Hindlimb muscle (tissue), 1 donor: ENCODE measurements at places on chromosomes 1 and 21. TPM values are rescaled to one million over a fixed set of nuclear protein-coding genes. Genes with fewer than 3 reads are reported as not detected.
A peak's percentile ranks its signal among the peaks of the same experiment; 100 is the strongest.

GRCh38 chr1:71885171-71885570, 397.2 kb downstream of the NEGR1 start:
- DNase-seq: no peak

DNA sequence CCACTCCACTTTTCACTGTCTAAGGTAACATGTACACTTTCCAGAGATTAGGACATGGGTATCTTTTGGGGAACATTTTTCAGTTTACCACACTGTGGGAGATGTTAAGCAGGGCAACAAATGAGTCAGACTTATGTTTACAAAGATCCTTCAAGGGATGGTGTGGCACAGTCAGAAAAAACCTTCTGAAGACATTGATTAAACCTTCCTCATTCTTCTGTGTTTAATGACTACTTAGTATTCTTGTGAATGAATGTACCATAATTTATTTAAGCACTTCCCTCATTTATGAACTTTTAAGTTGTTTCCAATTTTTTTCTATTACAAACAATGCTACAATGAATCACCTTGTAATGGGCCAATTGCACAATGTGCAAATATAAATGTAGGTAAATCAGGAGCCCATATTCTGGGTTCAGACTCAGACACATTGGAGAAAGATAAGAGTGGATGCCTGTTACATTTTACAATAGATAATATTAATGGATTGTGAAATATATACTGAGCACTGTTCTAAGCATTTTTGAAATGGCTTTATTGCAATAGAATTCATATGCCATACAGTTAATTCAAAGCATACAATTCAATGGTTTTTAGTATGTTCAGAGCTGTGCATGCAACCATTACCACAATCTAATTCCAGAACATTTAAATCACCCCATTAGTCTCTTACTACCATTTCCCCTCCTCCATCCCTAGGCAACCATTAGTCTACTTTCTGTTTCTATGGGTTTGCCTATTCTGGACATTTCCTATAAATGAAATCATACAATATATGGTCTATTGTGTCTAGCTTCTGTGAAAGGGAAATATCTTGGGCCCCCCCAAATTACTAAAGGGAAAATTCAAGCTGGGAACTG, 1.9 kb upstream of the SFT2D2 start:
- DNase-seq: no peak

GRCh38 chr1:156150333-156151011, 2.9 kb upstream of the SEMA4A start:
- no peak for DNase-seq

DNA sequence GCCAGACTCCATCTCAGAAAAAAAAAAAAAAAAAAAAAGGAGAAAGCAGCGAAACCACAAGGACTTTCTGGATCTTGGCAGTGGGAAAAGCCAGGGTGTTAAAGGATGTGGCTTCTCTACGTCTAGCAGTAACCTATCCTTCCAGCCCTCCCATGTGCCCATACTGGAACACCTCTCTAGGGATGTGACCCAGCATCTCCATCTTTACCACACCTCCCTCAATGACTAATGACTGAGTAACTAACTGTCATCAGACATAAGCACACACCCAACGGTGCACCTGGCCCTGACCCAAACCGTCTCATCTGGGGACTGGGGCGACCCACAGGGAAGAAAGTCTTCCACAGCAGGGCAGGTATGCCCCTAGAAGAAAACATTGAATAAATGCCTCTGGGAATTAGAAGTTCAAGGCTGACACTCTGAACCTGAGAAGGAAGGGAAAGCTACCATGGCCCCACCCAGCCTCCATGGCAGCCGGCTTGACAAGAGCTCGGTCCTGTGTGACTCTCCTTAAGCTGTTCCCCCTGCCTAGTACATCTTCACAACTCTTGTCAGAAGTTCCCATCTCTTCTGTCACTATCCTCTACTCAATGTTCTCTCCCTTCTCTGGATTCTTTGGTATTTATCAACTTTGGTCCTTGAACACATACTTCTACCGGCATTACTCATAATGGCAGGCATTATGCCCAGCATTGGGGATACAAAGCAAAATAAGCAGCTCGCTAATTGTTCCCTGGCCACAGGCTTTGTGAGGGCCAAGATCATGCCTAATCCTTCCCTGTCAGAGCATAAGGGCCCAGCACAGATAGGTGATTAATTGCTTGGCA, 14.8 kb upstream of the PAQR6 start:
- no peak for DNase-seq

DNA sequence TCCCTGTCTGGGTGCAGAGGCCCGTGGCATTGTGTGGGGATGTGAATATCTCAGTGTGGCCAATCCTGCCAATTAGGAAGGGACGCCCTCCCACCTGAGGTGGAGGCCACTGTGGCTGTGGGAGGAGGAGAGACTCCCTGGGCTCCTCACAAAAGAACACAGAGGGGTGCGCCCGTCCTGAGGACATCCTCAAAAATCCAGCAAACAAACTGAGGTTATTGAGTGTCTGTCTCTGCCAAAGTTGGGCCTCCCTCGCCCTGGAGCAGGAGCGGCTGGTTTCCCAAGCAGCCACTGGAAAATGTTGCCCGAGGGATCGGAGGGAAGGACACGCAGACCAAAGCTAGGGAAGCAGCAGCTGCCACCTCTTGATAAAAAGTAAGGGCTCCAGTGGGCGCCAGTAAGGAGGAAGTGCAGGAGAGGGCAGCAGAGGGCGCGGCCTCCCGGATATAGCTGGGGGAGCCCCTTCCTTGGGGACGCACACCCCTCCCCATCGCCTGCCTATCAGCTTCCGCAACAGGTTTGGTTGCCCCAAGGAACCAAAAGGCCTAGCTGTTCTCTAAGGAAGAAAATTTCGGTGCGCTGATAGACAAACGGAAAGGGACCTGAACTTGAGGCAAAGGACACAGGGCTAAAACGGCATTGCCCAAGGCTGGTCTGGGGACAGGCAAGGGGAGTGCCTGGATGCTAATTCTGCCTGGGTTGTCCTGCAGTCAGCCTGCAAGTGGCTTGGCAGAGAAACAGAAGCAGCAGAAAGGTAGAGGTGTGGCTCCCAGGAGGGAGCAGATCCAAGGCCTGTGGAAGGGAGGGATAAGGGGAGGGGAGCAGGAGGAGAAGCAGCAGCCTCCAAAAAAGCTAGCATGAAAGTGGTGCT, 1.7 kb upstream of the GRIK3 start:
- no peak for DNase-seq

- DNase-seq: no peak
Observed at GRCh38 chr1:230425252-230426091, 660 bp downstream of the PGBD5 start.

DNA sequence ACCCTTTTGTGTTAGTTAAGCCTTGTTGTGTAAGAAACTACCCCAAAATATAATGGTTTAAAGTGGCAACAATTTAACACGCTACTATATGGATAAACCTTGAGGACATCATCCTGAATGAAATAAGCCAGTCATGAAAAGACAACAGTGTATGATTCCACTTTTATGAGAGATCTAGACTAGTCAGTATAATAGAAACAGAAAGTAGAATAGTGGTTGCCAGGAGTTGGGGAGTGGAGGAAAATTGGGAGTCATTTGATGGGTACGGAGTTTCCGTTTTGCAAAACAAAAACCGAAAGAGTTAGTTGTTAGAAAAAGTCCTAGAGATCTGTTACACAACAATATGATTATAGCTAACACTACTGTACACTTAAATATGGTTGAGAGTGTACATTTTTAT, 16.0 kb upstream of the CHIA start:
- no peak for DNase-seq

DNA sequence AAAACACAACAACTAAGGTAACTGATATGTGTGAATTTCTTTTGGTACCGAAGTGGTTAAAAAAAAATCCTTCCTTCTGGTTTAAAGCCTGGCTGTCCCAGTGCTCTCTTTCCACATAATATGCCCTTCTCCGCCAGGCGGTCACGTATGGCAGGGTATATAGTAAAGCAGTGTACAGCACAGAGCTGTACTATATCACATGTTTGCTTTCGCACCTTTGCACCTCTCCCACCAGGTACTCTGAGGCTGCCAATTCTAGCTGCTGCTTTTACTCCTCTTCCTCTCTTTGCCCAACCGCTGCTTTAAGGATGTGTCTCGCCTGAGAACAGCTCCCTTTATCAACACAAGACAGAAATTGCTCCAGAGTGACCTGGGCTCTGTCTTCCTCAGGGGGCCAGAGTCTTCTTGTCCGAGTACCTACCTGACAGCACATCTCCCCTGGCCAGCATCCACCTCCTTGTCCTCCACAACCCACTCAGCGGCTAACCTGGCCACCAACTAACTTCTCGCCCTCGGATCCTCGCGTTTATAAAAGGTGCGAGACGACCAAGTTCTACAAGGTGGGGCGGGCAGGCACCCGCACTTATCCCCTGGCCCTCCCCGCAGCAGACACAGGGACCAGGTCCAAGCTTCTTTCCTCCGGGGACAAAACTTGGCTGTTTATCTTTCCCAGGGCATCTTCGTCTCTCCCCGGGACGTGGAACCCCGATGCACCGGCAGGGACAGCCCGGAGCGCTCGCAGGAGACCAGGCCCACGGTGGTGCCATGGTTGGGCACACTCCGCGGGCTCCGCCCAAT, 1.6 kb downstream of the COLGALT2 start:
- no peak for DNase-seq

GRCh38 chr1:64588876-64589275, 118.9 kb downstream of the CACHD1 start:
- no peak for DNase-seq

GRCh38 chr1:56808410-56808809, 10.8 kb downstream of the FYB2 start:
- no peak for DNase-seq

DNA sequence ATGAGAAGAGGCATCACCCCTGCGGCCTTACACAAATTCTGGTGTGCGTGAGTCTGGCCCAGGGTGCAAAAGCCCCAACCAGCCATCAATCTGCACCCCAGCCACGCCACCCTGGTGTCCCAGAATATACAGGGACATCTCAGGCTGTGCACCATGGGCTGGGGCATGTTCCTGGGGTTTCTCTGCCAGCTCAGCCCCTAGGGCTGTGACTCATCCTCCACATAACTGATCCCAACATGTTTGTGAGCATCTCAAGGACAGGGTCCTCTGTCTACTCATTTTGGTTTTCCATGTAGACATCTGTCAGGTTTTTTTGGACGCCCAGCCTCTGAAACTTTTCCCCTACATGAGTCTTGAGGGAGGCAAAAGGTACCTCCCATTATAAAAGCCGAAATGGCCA, 511 bp downstream of the ZNF683 start:
- no peak for DNase-seq

- DNase-seq: no peak
Observed at GRCh38 chr1:96487394-96487793, 234.2 kb upstream of the PTBP2 start.

GRCh38 chr1:160876311-160876710, 8.7 kb downstream of the ITLN1 start:
- no peak for DNase-seq

DNA sequence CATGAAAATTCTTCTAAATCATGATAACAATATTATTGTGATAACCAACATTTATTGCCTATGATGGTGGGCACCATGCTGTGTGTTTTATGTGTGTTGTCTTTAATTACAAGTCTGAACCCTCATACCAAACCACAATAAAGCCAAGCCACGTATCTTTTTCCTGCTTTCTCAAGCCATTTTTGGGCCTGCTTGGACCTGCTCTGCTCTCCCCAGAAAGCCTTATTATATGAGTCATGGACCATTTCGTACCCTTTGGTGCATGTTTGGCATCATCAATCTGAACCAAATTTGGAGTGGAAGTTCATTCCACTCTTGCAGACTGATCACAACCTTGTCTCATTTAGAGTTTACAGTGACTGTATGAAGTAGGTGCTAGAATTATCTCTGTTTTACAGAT, 87.3 kb upstream of the CD53 start:
- no peak for DNase-seq

DNA sequence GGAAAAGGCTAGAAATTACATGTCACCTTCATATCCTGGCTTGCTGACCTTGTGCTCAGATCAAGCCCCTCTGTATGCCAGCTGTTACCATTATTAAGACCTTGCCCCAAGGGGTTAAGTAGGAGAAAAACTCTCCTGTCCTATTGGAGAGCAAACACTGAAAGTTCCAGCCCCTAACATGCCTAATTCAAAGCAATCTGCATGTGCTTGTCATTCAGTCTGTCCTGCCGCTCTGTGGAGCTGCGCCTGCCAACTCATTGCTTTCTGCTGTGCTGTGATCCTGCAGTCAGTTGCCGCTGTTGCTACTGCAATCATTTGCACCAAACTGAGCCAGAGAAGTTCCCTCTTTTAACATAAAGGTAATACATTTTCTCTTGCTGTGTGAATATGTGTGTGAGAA, 113.4 kb downstream of the DISP1 start:
- peak; percentile 75 for DNase-seq

- no peak for DNase-seq
Observed at GRCh38 chr1:33943978-33944377, 80.1 kb downstream of the HMGB4 start.

- DNase-seq: no peak
Observed at GRCh38 chr1:67126111-67126746, 8.5 kb downstream of the C1orf141 start.

GRCh38 chr1:156143765-156144489, 9.5 kb upstream of the SEMA4A start:
- DNase-seq: no peak

DNA sequence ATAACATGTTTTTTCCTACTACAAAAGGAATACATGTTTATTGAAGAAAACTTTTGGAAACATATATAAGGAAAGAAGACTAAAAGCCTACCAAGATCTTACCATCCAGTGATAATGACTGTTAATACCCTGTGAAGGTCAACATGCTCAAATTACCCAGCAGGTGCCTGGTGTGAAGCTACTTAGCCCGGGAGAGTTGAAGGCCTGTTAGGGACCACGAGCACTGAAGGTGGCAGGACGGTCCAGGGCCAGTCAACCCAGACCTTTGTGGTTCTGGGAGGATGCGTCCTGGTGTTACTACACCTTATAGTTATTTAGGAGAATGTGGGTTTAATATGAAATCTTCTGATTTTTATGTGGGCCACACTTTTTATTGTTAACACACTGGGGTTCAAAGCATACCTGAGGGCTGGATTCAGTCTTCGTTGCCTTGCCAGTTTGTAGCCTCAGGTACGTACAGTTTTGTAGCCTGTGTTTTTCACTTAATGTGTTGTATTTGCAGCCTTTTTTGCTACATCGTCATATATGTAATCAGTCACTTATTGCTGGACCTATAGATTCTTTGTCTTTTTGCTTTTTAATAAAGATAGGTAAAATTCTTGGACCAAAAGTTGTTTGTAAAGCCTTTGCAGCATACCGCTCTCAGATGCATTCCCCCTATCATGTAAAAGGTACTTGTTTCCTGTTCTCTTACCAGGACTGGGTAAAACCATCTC, 9.8 kb downstream of the ITSN1 start:
- no peak for DNase-seq

GRCh38 chr21:36518883-36519492, 39.1 kb upstream of the CLDN14 start:
- no peak for DNase-seq

ACADM gene
- polyA plus RNA-seq: 59.7 TPM

MRAP gene
- 2.6 TPM for polyA plus RNA-seq

SFN gene
- polyA plus RNA-seq: 1.1 TPM

GUCA2B gene
- polyA plus RNA-seq: not detected

PGLYRP4 gene
- polyA plus RNA-seq: not detected

P3H1 gene
- polyA plus RNA-seq: 55.1 TPM

OPTC gene
- polyA plus RNA-seq: not detected

DCDC2B gene
- polyA plus RNA-seq: 0.67 TPM

NME7 gene
- polyA plus RNA-seq: 12.0 TPM

CHAF1B gene
- 4.5 TPM for polyA plus RNA-seq

AKT3 gene
- polyA plus RNA-seq: 17.3 TPM

PACC1 gene
- polyA plus RNA-seq: 6.5 TPM

CDCP2 gene
- polyA plus RNA-seq: not detected

DIO1 gene
- not detected for polyA plus RNA-seq

EFCAB7 gene
- polyA plus RNA-seq: 9.7 TPM
